ENCODE measurements at places on chromosomes 12 and 14. TPM values are rescaled to one million over a fixed set of nuclear protein-coding genes. Genes with fewer than 3 reads are reported as not detected.
A peak's percentile ranks its signal among the peaks of the same experiment; 100 is the strongest.

GRCh38 chr12:72723732-72724131 is 451.6 kb downstream of the TRHDE start:
- DNase-seq, result no peak
- no peak overlapping the region for H3K4me3 ChIP-seq
- H3K4me1 ChIP-seq, result no peaks in the 10 kb centered on the region
- no peak overlapping the region for H3K27ac ChIP-seq
- no peaks in the 10 kb centered on the region for H3K27me3 ChIP-seq

- no peak for DNase-seq
- no peaks in the 10 kb centered on the region for H3K27me3 ChIP-seq
- peaks cover 44% of the 10 kb centered on the region for H3K36me3 ChIP-seq
- no peak overlapping the region for H3K27ac ChIP-seq
- peaks cover 17% of the 10 kb centered on the region for H3K4me1 ChIP-seq
These were observed 5.4 kb downstream of the PSMD9 start for GRCh38 chr12:121893961-121894460.

- H3K4me1 ChIP-seq, result no peaks in the 10 kb centered on the region
- no peaks in the 10 kb centered on the region for H3K36me3 ChIP-seq
- no peaks in the 10 kb centered on the region for H3K27me3 ChIP-seq
- H3K27ac ChIP-seq, result no peak overlapping the region
- no peak for DNase-seq
These were observed 173.6 kb downstream of the CALM1 start for GRCh38 chr14:90570461-90570860.

GRCh38 chr12:93378998-93379325 is 1.2 kb downstream of the NUDT4 start:
- H3K27me3 ChIP-seq, result no peaks in the 10 kb centered on the region
- peak overlapping the region; percentile 94 for H3K27ac ChIP-seq
- peaks cover 19% of the 10 kb centered on the region for H3K4me1 ChIP-seq

DNA sequence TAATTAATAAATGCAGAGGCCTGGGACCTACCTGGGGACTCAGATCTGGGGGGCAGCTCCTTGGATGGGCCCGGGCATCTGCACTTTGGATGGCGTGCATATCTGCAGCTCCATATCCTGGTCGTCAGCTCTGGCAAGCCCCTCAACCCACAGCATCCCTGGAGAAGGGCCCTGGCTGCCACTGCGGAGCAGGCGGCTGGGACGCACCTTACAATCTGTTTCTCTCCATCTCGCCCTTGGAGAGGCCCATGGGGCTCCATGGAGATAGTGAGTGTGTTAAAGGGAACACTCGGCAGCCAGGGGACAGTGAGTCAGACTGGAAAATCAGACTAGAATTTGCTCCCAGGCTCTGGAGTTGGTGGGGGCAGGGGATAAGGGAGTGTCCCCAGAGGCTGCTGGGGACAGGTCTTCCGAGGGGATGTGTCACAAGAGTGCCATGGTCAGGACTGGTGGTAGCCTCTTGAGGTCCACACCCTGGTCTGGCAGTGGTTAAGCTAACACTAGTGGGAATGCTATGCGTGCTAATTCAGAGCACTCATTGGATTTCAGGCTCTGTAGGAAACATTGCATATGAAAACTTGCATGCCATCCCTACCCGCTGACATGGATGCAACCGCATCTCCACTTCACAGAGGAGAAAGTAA is 21.5 kb downstream of the RFLNA start:
- no peak for DNase-seq
- no peaks in the 10 kb centered on the region for H3K4me1 ChIP-seq
- no peaks in the 10 kb centered on the region for H3K27me3 ChIP-seq
- no peak overlapping the region for H3K4me3 ChIP-seq

DNA sequence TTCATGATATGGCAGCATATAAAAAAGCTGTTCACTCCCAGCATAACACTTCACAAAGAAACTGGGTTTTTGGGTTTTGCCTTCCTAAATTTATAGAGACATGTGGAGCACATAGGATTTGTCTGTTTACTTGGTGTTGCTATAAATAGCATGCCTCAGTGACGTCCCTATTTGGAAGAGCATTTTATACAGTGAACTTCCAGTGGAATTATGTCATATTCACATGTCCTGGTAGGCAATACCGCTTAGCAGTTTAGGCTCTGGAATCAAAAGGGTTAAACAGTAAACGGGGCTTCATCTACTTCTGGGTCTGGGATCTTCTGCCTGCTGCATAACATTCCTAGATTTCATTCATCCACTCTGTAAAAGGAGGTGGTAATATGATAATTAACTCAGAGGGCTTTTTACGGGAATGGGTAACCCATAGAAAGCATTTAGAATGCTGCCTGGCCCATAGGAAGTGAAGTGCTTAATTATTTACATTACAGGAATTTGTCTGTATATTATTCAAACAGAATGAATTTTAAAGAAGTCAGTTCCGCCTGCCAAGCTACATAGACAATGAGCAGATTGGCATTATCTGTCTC is 396.1 kb downstream of the TMTC2 start:
- H3K4me3 ChIP-seq, result no peak overlapping the region
- no peak overlapping the region for H3K27ac ChIP-seq
- no peaks in the 10 kb centered on the region for H3K4me1 ChIP-seq
- H3K36me3 ChIP-seq, result no peaks in the 10 kb centered on the region
- H3K27me3 ChIP-seq, result no peaks in the 10 kb centered on the region

- H3K36me3 ChIP-seq, result no peaks in the 10 kb centered on the region
- no peak for DNase-seq
- H3K27me3 ChIP-seq, result no peaks in the 10 kb centered on the region
- H3K27ac ChIP-seq, result no peak overlapping the region
- H3K4me3 ChIP-seq, result no peak overlapping the region
These were observed 11.8 kb upstream of the RCOR1 start for GRCh38 chr14:102580550-102581110.

DNA sequence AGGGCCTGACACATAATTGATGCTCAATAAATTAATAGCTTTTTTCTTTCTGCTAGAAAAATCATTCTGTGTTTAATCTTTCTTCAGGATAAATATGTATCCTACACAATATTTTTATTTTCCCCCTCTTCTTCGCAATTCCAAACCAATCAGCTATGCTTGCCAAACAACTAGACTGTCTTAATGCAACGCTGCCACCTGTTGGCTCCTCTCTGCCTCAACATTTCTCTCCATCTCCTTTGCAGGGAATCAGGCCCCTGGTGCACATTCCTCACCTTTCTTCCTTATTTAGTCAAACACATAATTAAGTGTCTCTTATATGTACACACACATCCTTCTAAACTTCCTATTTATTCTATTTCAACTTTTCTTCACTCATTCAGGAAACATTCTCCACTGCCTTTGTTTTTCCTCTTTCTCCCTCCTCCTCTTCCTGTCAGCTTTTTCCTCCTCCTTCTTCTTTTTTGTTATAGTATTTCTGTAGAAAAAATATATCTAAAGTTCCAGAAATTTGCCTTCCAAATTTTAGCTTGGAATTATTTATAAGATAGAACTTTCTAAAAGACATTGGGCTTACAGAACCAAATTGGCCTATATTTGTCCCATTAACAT is 406.0 kb downstream of the PRKD1 start:
- no peak for DNase-seq
- H3K4me1 ChIP-seq, result no peaks in the 10 kb centered on the region
- no peak overlapping the region for H3K27ac ChIP-seq

GRCh38 chr12:53069621-53070410 is 9.4 kb downstream of the SPRYD3 start:
- H3K27ac ChIP-seq, result no peak overlapping the region
- H3K27me3 ChIP-seq, result no peaks in the 10 kb centered on the region
- no peak for DNase-seq
- no peaks in the 10 kb centered on the region for H3K36me3 ChIP-seq

DNA sequence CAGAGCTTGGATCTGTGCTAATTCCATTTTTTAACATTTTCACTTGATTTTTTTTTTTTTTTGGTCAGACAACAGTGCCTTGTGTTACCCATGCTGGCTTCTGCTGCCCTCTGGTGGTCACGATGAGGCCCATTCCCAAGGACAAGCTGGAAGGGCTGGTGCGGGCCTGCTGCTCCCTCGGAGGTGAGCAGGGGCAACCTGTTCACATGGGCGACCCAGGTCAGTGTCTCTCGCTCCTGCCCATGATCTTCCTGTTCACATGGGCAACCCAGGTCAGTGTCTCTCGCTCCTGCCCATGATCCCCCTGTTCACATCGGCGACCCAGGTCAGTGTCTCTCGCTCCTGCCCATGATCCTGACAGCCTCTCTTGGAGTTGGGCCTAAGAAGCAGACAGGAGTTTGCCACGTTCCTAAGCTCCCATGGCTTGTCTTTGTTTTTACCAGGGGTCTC is 59.4 kb downstream of the DGLUCY start:
- H3K27ac ChIP-seq, result no peak overlapping the region
- peaks cover 56% of the 10 kb centered on the region for H3K36me3 ChIP-seq
- H3K4me3 ChIP-seq, result no peak overlapping the region
- H3K4me1 ChIP-seq, result no peaks in the 10 kb centered on the region
- DNase-seq, result peak; percentile 75

Gene TMEM132D
- total RNA-seq, result not detected

Gene SLC25A47
- total RNA-seq, result not detected

Gene NR1H4
- total RNA-seq, result not detected

Gene DIO2
- total RNA-seq, result not detected

Gene LRIG3
- total RNA-seq, result not detected

Gene CRACR2A
- 39.5 TPM for total RNA-seq

Gene RHOJ
- total RNA-seq, result not detected

Data from naive thymus-derived CD4-positive, alpha-beta T cell (primary cell).